ENCODE measurements at places on chromosomes 4 and X.

DNA sequence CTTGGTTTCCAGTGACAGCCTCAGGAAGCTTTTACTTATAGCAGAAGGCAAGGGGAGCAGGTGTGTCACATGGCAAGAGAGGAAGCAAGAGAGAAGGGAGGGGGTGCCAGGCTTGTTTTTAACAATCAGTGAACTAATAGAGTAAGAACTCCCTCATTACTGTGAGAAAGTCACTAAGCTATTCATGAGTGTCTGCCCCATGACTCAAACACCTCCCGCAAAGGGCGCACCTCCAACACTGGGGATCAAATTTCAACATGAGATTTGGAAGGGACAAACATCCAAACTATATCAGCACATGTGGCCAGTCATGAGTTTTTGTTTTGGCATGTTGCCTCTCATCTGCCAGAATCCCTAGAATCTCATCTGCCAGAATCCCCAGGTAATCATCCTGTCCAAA is 183.5 kb upstream of the C1QTNF7 start:
- DNase-seq: no peak

- DNase-seq: no peak
Measured at GRCh38 chrX:30570505-30570904, 7.1 kb downstream of the TASL start.

GRCh38 chr4:77903186-77903585 is 40.6 kb downstream of the MRPL1 start:
- no peak for DNase-seq

DNA sequence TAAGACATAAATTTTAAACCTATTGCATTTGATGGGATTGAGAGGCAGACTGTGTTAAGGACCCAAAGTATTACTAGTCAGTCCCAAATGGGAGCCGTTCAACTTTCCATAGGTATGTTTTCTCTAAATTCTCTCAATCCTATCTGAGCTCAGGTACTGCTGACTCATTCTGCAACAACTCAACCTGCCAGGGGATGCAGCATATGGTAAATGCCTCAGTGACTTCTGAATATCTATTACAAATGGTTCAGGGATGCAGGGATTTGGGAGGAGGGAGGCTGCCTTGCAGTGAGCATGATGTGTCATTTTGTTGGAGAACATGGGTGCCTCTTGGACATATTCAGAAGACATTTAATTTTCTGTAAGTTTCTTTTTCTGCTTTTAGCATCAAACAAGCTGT is 97.3 kb downstream of the HDAC8 start:
- DNase-seq: no peak

- no peak for DNase-seq
Measured at GRCh38 chr4:151727365-151727764, 33.4 kb downstream of the GATB start.

- DNase-seq: no peak
Measured at GRCh38 chr4:133096972-133097371, 52.1 kb upstream of the PCDH10 start.
